ENCODE measurements at places on chromosomes 1 and 21. TPM values are rescaled to one million over a fixed set of nuclear protein-coding genes. Genes with fewer than 3 reads are reported as not detected.

DNM3 gene
- 4.9 TPM for polyA plus RNA-seq

GRCh38 chr1:160576390-160576789, 2.9 kb downstream of the CD84 start:
- H3K27ac ChIP-seq = no peak overlapping the region
- no peaks in the 10 kb centered on the region for H3K36me3 ChIP-seq
- no peaks in the 10 kb centered on the region for H3K27me3 ChIP-seq
- no peaks in the 10 kb centered on the region for H3K4me1 ChIP-seq
- H3K4me3 ChIP-seq = no peak overlapping the region

- no peak overlapping the region for H3K4me3 ChIP-seq
- no peaks in the 10 kb centered on the region for H3K4me1 ChIP-seq
- no peak for DNase-seq
These were observed 179.3 kb downstream of the ZNF326 start for GRCh38 chr1:90174246-90174645.

GRCh38 chr1:38475624-38476005, 384.0 kb downstream of the RRAGC start:
- no peak overlapping the region for H3K27ac ChIP-seq
- DNase-seq = no peak
- H3K36me3 ChIP-seq = no peaks in the 10 kb centered on the region
- H3K4me1 ChIP-seq = peaks cover 11% of the 10 kb centered on the region
- H3K27me3 ChIP-seq = no peaks in the 10 kb centered on the region

- no peak overlapping the region for H3K4me3 ChIP-seq
- H3K4me1 ChIP-seq = no peaks in the 10 kb centered on the region
- H3K36me3 ChIP-seq = no peaks in the 10 kb centered on the region
- no peak overlapping the region for H3K27ac ChIP-seq
- H3K27me3 ChIP-seq = no peaks in the 10 kb centered on the region
These were observed 88.4 kb downstream of the ADCY10 start for GRCh38 chr1:167825419-167826079.

DNA sequence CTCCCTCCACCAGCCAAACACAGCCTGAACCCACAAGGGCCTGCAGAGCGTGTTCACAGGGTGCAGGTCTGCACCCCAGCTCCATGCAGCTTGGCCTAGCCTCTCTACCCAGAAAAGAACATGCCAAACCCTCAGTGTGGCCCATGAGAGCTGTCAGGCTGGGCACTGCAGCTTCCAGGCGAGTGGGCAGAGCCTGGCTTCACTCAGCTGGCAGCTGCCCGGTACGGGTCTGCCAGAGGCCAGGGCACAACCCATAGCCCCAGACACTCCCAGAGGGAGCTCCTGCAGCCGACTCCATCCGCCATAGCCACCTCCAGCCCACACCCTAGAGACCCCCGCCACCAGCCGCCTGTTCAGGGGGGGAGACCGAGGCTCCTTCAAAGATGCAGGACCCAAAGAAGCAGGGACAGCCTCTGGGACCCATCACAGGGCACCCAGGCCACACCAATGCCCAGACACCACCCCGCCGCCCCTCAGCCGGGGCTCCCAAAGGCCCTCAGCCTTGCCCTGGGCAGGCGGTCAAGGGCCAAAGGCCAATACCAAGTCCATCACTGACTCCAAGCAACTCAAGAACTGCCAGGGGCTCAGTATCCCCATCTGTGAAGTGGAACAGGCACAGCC, 42.4 kb downstream of the MEGF6 start:
- H3K4me3 ChIP-seq = no peak overlapping the region
- H3K27me3 ChIP-seq = no peaks in the 10 kb centered on the region
- H3K4me1 ChIP-seq = no peaks in the 10 kb centered on the region
- no peak overlapping the region for H3K27ac ChIP-seq
- no peaks in the 10 kb centered on the region for H3K36me3 ChIP-seq
- no peak for DNase-seq

DNA sequence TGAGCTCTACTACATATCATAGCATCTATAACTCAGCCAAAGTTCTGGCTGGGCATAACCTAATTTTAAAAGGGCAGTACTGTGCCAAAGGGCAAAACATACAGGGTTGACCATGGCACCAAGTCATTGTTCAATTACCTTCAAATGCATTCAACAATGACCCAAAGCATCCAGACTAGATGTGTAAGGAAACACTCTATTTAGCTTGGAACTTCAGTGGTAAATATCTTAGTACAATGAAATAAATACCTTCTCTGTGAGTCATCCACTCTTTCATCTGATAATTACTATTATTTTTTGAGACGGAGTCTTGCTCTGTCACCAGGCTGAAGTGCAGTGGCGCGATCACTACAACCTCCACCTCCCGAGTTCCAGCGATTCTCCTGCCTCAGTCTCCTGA, 70.0 kb downstream of the NVL start:
- H3K4me1 ChIP-seq = no peaks in the 10 kb centered on the region
- H3K27me3 ChIP-seq = no peaks in the 10 kb centered on the region
- H3K36me3 ChIP-seq = no peaks in the 10 kb centered on the region
- no peak overlapping the region for H3K4me3 ChIP-seq
- H3K27ac ChIP-seq = no peak overlapping the region
- DNase-seq = no peak

DNA sequence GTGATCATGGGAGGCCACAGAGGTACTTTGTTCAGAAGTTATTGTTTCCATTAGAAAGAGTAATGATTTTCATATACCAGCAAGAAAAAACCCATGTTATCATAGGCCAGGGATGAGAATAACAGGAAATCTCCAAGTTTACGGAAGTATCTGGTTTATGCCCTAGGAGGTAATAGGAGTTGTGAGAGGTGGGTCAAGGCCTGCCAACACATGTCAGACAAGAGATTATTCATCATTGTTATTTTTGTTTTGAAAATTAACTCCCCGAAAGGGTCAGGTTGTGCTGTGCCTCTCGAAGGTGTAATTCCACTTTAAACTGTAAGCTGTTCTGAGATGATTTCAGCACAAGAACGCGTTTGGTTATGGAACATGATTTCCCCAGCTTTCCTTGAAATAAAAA, 218.4 kb downstream of the CAMTA1 start:
- H3K4me1 ChIP-seq = no peaks in the 10 kb centered on the region
- H3K4me3 ChIP-seq = no peak overlapping the region
- DNase-seq = no peak
- no peaks in the 10 kb centered on the region for H3K27me3 ChIP-seq
- no peaks in the 10 kb centered on the region for H3K36me3 ChIP-seq

GRCh38 chr21:35397781-35398180, 348.7 kb upstream of the RUNX1 start:
- no peaks in the 10 kb centered on the region for H3K4me1 ChIP-seq
- no peak for DNase-seq
- H3K4me3 ChIP-seq = no peak overlapping the region
- no peaks in the 10 kb centered on the region for H3K36me3 ChIP-seq
- no peaks in the 10 kb centered on the region for H3K27me3 ChIP-seq

GRCh38 chr1:233230011-233230410, 65.5 kb downstream of the PCNX2 start:
- no peak overlapping the region for H3K27ac ChIP-seq
- H3K4me3 ChIP-seq = no peak overlapping the region
- DNase-seq = no peak
- H3K27me3 ChIP-seq = no peaks in the 10 kb centered on the region
- no peaks in the 10 kb centered on the region for H3K4me1 ChIP-seq
- no peaks in the 10 kb centered on the region for H3K36me3 ChIP-seq
